ENCODE measurements at places on chromosomes 1 and 21.
A peak's percentile ranks its signal among the peaks of the same experiment; 100 is the strongest.

DNA sequence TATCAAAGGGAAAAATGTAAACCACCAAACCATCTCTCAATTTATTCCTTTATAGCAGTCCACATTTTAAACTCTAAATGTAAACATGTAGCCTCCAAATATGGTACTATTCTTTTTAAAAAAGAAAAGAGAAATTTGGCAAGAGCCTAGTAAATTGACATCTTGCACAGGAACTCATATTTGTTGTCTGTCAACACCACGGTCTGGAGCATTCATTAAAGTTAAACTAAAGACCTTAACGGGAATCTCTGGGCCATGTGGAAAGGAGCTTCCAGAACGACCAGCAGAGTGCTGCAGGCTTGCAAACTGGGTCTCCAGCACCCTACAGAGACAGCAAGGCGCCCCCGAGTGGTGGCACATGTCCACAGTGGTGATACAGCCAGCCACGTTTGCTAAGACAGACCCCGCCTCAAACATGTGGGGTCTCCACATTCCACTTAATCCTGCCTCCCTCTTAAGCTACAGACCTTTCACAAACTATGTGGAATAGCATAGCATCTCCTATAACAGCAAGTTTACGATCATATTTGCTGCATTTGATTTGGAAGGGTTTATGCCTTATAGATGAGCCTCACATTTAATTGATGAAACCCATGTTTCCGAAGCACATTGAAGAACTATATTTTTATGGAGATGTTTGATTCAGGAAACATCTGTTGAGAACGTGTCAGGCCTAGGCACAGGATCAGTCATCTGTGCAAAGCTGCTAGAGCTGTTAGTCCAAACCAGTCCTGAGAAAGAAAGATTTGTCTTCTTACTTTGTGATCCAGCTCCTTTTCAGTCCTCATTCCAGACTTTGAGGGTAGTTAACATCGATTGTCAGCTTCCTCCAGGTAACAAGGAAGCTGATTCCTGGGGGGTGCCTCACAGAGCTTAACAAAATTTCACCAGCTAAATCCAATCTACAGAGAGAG is 96.4 kb upstream of the BACE2 start:
- DNase-seq: no peak

GRCh38 chr21:34362670-34363069 is 1.1 kb upstream of the KCNE2 start:
- DNase-seq: no peak

GRCh38 chr1:151199873-151200581 is 1.7 kb downstream of the PIP5K1A start:
- no peak for DNase-seq

- no peak for DNase-seq
Measured at GRCh38 chr21:44763451-44764318, 37.9 kb downstream of the UBE2G2 start.

DNA sequence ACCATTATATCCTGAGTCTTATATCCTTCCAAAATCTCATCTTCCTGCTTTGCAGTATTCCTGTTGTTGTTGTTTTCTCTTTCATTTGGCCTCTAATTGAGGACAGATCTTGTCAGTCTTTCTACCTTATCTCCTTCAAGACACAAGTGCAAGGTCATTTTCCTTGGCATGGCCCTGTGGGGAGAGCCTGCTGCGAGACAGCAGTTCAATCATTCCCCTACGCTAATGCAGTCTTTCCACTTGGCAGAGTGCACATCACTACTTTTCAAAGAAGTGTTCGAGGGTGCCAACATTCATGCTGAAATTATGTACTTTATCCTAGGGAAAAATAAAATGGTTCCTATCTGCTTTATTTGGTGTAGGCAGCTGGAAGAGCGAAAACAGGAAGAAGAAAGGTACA is 130.3 kb upstream of the SPATA6 start:
- no peak for DNase-seq

DNA sequence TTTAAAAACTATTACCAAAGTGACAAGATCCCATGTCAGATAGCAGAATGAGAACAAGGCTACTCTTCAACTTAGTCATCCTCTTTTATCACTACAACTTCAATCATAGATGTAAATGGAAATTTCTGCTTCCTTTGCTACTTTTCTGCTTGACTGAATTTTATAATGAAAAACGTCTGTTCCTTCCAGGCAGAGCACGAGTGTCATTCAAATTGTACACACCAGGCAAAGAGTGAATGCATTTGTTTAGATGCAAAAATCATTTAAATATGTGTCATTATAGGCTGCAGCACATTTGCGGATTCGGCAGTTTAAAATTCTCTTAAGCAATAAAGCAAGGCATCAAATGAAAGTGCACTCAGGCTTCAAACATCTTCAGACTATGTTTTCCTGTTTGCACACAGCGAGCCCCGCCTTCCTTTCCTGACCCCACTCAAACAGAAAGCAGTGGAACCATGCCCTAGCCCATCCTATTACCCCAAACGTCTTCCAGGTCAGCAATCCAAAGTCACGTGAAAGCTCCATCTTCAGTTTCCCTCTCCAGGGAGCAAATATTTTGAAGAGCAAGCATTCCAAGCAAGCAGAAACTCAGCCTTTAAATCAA is 99.6 kb downstream of the APP start:
- no peak for DNase-seq

DNA sequence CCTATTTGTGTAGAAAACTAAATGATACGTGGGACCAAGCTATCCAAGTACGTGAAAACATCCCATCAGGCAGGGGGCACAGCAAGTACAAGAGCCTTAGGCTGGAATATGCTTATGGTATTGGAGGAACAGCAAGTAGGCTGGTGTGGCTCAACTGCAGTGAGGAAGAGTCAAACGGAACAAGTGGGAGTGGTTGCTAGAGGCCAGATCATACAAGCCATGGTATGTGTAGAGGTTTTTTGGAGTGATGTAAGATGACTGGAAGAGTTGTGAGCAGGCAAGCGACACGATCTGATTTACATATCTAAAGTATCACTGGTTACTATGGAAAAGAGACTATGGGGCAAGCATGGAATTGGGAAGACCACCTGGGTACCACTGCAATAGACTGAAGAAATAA is 27.8 kb downstream of the ELK4 start:
- no peak for DNase-seq

GRCh38 chr1:54471588-54471987 is 65.4 kb upstream of the SSBP3 start:
- DNase-seq: no peak

DNA sequence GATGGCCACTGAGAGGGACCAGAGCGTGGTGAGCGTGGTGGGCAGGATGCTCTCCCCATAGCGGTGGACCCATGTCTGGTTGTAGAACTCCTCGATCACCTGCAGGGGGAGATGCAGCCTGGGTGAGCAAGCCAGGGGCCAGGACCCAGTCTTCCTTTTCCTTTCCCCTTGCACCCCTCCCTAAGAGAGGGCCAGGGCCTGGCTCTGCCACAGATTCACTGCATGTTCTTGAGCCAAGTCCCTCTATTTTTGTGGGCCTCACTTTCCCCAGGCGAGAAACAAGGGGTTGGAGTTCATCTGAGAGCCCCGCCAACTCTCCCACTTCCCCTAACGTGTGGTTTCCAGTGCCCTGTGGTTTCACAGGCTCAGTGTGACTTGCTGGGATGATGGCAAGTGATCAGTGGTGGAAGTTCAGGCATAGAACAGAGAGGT is 27.5 kb downstream of the SLC2A1 start:
- no peak for DNase-seq

DNA sequence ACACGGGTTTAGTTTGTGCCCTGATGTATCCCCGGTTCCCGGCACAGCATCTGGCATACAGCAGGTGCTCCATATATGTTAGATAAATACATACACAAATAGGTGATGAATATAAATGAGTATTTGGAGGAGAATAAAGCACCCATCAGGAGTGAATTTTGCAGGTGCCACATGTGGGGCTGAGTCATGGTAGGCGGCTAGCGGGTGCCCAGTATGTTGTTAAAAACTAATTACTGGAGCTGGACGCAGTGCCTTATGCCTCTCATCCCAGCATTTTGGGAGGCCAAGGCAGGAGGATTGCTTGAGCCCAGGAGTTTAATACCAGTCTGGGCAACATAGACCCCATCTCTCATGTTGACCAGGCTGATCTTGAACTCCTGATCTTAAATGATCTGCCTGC is 16.7 kb upstream of the WASF2 start:
- DNase-seq: no peak

GRCh38 chr1:37808369-37809319 is 636 bp upstream of the YRDC start:
- peak; percentile 4 for DNase-seq

DNA sequence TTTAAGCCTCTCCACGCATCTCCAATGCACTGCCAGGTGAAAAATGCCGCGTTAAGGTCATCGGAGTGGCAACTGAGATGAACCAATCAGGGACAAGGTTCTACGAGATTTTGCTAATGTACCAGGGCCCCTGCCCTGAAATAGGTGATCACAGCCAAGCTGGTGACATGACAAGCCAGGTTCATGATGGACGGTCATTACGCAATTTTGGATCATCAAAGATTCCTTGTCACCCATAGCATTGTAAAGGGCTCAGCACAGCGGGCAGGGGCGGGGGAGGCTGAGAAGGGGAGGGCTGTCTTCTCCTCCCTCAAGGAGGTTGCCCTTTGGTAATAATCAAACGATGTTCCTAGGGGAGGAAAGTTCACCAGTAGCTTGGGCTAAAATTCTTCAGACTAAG is 475.5 kb downstream of the NPHP4 start:
- DNase-seq: no peak

DNA sequence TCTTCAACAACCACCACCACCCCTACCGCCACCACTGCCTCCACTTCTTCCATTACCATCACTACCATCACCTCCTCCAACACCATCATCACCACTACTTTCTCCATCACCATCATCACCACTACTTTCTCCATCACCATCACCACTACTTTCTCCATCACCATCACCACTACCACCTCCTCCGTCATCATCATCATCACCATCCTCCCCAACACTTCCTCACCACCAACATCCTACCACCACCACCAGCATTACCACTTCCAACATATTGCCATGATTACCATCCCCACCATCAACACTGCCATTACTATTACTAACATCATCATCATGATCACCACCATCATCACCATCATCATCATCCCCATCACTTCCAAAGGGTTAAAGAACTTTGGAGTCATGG is 34.7 kb downstream of the NGF start:
- DNase-seq: no peak

GRCh38 chr21:41668051-41668541 is 98.8 kb downstream of the RIPK4 start:
- DNase-seq: no peak

GRCh38 chr1:220775240-220775853 is 11.4 kb upstream of the MTARC1 start:
- peak; percentile 19 for DNase-seq

DNA sequence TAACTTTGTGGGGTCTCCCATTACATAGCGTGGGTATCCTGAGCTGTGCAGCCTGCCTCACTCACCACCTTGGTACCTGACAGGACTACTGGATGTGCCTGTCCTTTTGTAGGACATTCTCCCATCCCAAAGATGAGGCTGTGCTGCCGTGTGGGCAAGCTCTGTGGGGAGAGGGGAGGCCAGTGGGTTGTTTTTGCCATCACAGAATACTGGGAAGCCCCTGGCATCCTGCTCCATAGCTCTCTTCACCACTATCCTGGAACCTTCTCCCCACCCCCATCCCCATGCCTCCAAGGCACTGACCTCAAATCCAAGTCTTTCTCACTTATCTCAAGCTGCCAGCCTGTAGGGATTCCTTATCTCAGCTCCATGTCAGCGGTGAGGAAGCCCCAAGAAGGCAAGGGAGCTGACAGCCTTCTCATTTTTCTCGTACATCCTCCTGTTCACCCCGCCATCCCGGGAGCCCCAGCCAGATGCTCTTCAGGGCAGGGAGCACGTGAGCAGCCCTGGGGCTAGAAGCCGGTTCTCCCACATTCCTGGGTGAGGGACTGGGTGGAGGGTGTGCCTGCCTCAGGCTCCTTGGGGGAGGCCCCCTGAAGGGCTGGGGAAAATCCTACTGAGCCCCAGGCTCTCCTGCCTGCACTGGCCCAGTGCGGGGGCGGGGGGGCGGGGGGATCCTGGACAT is 2.4 kb upstream of the ELF3 start:
- no peak for DNase-seq

DNA sequence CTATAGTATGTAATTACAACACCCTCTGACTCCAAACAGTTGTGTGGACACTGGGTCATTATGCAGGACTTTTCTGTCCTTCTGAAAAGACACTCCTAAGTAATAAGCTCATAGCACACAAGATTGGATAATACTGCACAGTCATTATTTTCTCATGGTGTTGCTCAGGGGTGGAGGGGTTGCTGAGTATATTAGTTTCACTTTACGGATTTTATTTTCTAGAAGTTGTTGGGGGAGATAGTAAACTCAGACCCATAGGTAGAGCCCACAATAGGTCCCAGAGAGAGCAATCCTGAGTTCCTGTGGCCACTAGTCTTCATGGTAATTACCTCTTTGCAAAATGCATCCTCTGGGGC is 53.4 kb downstream of the DUSP10 start:
- no peak for DNase-seq

DNA sequence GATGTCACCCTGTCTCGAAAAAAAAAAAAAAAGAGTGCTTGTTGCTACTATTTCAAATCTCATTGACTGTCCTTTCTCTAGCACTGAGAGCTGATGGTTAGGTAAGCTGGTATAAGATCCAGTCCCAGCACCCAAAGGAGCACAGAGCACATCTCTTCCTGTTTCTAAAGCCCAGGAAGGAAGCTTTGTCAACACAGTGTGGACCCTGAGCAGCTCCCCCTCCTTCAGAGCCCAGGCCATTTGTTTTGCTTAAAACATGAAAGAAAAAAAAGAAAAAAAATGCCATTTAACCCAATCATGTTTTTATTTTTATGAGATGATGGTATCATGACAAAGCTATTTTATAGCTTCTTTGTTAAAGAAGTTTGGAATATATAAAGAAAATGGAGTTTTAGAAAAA is 184.1 kb upstream of the DUSP10 start:
- DNase-seq: no peak
